ENCODE measurements at places on chromosomes 6 and 20.

- DNase-seq, result no peak
These were observed 229.9 kb downstream of the TBXT start for GRCh38 chr6:165937564-165938358.

- no peak for DNase-seq
These were observed 21.7 kb downstream of the SERPINB1 start for GRCh38 chr6:2819978-2820377.

- no peak for DNase-seq
These were observed 99.5 kb upstream of the SIRPG start for GRCh38 chr20:1757072-1757471.

- DNase-seq, result peak; percentile 42
These were observed 30.5 kb downstream of the GRM4 start for GRCh38 chr6:34115403-34115795.

DNA sequence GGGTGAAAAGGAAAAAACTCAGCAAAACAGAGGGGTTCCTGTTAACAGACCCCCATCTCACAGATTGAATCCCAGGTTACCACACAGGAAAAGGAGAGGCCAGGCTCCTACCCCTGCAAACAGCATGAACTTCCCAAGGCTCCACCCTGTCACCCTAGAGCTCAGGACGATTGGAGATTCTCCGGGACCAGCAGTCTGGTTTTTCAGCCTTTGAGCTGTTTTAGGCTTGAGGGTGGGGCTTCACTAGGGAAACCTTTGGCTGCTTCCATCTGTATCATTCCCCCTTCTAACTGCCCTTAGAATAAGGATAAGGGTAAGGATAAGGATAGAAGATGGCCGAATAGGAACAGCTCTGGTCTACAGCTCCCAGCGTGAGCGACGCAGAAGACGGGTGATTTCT lies 16.0 kb downstream of the C6orf58 start:
- no peak for DNase-seq

DNA sequence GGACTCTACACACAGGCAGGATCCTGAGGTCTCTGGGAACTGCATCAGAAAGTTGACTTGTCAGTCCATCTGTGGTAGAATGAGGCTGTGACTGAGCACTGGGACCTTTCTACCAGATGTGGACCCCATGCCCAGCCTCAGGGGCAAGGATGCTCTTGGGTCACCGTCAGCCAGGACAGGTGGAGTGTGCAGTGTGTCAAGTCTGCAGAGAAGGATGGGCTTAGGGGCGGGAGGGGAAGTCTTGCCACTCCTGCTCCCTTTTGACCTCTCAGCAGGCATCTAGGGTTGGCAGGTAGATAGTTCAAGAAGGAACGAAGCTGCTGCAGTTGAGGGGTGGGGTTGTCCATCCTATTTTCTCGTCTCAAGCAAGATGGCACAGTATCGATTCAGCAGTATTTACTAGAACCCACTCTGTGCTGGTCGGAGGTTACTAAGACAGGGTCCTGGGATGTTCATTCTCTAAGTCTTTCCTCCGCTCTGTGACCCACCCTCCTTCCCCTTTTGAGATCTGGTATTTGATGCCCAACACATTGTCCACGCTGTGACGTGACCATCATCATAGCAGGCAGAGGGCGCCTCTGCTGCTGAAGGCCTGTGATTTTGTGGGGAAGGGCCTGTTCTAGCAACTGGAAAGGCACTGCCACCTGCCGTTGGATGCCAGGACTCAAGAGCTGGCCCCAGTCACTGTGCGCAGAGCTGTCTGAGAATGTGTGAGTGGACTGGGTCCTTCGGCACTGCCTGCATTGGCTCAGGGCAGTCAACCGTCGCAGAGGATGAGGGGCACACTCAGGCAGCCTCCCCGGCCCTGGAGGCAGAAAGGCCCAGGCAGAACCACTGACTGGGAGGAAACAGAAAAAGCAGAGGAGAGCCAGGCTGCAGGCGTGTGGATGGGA lies 23.2 kb downstream of the RBCK1 start:
- DNase-seq, result peak; percentile 75

- DNase-seq, result peak; percentile 29
These were observed 231.9 kb downstream of the PKHD1 start for GRCh38 chr6:51855310-51856082.

DNA sequence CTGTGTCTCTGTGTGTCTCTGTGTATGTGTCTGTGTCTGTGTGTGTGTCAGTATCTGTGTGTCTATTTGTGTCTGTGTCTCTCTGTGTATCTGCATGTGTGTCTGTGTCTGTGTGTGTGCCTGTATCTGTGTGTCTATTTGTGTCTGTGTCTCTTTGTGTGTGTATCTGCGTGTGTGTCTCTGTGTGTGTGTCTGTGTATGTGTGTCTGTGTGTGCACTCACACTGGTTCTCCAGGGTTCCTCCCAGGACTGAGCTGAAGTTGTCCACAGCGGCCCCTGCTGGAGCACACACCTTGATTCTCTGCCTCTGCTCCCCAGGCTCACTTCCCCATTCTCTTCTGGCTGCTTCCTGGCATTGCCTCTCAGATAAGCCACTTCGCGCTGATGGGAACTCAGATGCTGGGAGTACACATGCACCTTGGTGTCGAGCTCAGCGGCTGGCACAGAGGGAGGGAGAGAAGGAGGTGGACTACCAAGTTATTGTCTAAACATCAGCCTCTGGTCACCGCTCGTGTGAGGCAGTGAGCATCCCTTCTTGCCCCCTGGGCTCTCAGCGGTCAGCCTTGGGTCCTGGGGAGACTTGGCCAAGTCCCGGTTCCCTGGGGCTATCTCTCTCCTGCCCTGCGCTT lies 104.9 kb upstream of the NXT1 start:
- no peak for DNase-seq

DNA sequence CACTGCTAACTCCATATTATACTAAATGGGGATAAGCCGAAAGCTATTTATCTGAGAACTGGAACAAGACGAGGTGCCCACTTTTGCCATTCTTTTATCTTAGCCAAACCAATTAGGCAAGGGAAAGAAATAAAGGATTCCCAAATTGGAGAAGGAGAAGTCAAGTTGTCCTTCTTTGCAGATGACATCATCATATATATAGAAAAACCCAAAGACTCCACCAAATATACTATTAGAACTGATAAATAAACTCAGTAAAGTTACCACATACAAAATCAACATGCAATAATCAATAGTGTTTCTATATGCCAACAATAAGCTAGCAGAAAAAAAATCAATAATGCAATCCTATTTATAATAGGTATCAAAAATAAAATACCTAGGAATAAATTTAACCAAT lies 570.3 kb upstream of the EPHA7 start:
- no peak for DNase-seq

DNA sequence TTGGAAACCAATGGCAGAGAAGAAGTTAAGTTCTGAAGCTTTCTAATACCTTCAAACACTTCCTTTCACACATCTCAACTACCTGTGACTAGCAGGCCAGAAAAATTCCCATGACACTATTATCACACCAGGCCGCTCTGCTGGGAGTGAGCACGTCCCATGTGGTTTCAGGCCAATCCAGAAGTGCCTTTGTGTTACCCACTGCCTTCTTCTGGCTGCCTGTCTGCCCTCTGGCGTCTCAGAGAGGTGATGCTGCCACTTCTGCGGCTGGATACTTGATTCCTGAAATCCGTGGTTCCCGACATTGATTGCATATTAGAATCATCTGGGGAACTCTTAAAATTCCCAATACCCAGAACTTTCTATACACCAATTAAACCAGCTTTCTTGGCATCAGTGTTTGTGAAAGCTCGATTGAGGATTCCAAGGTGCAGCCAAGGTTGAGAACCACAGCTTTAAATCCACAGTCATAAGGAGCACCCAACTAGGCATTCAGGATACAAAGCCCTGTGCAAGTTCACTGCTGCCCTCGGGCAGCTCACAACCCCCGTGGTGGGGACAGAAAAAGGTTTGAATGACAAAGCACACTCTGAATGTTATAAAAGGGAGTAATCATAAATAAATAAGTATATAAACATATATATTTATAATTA lies 65.6 kb downstream of the STMND1 start:
- DNase-seq, result no peak

DNA sequence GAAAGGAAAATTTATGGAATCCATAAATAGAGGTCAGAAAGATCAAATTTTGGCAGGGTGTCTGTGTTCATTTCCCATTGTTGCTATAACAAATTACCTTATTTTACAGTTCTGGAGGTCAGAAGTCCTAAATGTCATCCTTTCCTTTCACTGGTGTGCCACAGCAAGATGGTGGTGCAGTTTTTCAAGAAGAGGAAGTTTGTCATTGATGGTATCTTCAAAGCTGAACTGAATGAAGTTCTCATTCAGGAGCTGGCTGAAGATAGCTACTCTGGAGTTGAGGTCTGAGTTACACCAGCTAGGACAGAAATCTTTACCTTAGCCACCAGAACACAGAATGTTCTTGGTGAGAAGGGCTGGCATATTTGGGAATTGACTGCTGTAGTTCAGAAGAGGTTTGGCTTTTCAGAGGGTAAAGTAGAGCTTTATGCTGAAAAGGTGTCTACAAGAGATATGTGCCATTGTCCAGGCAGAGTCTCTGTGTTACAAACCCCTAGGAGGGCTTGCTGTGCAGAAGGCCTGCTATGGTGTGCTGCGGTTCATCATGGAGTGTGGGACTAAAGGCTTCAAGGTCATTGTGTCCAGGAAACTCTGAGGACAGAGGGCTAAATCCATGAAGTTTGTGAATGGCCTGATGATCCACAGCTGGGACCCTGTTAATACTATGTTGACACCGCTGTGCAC lies 7.2 kb upstream of the CCNC start:
- DNase-seq, result no peak
